ENCODE measurements at places on chromosomes 7 and 10.

GRCh38 chr7:129828989-129829736, 123.6 kb downstream of the UBE2H start:
- no peak for DNase-seq

DNA sequence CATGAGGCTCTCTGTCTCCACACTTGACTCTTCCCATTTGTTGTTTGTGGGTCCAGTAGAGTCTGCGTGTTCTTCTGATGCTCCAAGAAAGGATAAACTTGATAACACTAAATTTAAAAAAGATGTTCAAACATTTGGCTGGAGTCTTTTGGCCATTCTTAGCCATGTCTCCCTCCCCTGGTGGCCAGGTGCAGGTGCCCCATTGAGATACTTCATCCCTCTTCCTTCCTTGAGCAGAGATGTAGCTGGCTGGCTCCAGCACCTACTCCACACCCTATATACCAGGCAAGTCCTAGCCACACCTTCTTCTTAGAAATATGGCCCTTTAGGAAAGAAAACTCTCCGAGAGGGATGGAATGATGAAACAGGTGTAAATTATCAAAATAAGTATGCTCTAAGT, 103.2 kb upstream of the GJD4 start:
- DNase-seq: no peak

DNA sequence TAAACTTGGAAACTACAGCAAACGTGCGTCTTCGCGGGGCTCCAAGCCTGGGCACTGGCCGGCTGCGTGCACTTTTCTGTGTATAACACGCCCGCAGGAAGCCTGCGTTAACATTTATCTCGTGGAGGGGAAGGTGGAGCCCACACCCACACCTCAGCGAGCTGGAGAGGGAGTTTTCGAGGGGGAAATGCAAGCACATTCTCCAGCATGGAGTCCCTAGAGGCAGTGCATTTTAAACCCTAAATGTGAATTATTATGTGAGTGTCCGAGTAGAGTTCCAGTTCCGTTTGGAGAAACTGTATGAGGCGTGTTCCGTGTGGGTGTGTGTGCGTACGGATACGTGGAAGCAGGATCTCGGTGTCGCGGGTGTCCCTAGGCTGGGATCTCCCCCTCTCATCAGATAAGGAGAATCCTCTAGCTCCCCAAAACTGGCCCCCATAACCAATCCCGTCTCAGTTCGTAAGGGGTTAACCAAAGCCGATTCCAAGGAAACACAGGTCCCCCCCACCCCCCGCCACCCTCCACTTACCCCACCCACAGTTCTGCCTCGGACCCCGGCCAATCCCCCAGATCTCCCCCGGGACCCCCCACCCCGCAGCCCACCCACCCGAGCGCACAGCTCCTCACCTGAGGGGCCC, 403 bp downstream of the CDK6 start:
- DNase-seq: peak; percentile 5

DNA sequence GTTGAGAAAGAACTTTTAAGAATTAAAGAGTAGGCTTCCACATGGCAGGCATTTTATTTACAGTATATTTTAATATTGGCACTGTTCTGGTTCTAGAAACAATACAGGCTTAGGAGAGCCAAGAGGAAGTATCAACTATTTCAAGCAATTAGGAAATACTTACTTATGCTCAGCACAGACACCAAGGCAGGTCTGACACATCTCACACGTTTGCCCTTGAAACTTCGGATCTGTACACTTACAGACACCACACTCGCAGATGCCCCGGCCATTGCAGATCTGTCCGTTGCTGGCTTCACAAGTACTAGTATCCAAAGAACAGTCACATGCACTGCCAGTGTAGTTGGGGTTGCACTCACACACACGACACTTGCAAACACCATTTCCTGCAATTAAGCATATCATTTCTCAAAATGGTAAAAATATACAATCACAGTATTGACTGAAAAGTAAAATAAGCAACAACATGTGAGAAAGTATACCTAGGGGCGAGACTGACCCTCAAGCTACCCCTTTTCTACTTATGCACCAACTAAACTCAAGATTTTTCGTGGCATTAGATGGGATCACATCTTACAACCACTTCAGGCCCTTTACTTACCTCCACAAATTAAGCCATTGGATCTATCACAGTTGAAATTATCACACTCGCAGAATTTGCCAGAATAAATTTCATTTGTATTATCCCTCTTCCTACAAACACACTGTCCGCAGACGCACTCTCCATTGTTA, 46.6 kb downstream of the ITGB1 start:
- DNase-seq: no peak

DNA sequence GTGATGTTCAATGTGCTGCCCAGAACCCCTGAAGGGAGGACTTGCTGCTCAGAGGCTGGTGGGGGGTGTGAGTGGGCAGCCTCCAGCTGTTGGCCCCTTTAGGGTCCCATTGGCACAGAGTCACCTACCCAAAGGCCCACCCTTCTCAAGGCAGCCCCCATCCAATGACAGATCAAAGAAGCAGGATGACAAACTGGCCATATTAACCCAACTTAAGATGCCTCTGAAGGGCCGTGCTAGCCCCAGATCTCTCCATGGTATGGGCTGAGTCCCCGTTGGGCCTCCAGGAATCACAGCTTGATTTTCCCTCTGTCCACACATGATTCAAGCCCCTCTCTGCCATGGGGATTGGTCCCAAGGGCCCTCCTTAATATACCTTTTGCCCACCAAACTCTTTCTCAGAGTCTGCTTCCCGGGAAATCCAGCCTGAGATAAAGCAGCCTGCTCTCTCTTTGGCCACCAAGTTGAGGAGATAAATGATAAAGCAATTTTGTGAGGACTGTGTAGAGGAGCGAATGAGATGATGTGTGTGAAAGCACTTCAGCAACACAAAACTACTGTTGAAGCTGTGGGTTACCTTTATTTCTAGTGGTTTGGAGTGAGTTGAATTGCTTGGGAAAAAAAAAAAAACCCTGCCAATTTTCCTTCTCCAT, 38.2 kb upstream of the C10orf71 start:
- DNase-seq: no peak

DNA sequence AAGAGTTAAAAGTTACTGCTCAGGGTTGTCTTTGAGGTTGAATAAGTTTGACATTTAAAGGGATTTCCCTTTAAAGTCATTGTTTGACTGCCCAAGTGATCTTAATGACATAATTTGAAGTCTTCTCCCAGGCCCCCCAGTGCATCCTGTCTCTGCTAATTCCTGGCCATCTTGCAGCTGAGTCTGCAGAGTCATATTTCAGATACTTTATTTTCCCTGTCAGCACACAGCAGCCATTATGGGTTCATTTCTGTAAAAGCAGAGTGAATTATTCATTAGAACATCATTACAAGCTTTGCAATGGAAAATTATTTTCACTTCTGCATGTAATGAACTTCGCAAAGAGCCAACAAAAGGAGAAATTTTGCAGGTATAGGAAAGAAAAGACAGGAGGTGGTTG, 536.6 kb downstream of the GALNT17 start:
- no peak for DNase-seq

DNA sequence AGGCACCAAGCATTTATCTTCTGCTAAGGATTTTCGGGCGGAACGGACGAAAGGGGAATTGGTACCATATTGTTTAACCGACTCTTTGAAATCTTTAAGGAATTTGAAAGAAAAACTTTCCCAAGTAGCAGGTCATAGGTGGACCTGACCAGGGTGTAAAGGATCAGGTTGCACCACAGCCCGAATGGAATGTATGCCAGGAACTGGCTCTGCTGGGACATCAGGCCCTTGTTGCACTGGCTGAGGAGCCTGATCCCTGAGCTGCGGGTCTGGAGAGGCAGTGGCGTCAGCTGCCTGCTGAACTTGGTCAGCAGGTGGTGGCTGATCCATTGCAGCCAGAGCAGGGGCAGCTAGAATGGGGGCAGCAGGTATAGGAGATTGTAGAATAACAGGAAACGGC, 41.4 kb upstream of the AKR1C2 start:
- no peak for DNase-seq

DNA sequence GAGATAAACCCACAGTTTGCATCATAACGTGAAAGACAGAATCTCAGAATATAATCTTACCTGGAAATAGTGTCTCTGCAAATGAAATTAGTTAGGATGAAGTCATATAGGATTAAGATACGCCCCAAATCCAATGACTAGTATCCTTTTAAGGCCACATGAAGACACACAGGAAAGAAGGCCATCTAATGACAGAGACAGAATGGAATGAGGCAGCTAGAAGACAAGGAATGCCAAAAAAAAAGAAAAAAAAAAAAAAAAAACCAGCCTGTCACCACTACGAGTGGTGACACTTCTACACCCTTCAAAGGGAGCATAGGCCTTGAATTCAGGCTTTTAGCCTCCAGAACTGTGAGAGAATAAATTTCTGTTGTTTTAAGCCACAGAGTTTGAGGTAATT, 82.9 kb downstream of the HYCC1 start:
- DNase-seq: peak; percentile 22

DNA sequence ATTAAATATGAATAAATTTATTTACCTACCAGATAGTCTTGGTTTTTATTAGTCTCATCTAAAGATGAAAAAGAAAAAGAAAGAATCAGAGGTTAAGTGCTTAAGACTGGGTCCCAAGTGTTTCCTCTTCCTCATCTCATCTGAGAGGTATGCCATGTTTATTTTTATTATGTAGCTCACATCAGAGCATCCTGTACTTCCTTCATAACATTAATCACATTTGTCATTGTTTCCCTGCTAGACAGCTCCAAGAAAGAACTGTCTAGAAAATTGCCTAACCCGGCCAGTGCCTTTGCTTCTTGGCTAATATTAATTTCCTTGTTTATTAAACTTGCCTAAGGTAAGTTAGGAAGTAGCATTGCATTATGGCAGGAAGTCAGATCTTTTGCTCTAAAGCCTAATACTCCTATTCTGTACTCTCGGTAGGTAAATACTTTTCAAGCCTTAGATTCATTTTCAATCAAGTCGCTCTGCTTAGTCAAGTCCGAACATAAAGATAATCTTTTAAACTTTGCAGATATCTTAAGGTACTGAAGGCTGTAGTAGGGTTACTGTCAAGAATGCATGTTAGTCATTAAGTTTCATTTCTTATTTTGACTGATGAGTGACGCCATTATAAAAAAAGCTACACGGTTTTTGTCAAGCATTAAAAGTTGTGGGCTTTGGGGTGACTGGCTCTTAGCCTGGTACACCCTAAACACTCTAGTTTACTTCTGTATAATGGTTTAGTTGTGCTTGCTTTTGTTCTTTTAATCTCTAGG, 47.4 kb downstream of the ZMYND11 start:
- no peak for DNase-seq

DNA sequence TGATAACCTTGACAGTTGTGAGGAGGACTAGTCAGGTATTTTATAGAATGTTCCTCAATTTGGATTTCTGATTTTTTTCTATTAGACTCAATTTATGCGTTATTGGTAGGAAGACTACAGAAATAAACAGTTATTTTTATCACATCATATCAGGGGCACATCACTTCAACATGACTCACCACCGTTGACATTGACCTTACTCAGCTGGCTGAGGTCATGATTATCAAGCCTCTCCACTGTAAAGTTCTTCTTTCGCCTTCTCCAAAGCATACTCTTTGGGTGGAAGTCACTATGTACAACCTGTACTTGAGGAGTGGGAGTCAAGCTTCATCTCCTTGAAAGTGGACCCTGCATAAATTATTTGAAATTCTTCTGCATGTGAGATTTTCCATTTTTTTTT, 194.3 kb upstream of the IGFBP3 start:
- no peak for DNase-seq

DNA sequence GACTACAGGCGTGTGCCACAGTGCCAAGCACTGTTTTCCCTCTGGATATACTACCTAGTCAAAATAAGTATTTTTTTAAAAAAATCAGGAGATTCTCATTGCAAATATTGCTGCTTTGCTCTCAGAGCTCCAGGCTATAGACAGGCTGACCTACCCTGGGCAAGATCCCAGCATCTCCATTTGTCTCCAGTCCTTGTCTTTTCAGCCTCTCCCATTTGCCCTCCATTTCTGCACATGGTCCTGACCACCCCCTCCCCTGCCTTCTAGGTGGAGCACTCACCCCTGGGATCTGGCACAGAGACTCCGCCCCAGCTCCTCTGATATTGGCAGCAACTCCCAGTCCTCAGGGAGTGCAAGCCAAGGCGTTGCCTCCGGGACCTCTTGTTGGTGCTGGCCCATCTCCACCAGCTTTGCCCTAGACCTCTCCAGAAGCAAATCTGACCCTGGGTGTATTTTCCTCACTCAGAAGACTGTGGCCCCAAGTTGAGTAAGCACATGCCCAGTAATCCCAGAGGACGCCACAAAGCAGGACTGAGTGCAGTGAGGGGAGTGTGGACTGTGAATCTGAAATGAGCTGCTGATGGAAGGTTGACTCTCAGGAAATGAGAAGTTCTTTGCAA, 120.6 kb downstream of the MTPAP start:
- no peak for DNase-seq

- DNase-seq: no peak
Measured at GRCh38 chr10:63430999-63431356, 34.8 kb downstream of the JMJD1C start.

DNA sequence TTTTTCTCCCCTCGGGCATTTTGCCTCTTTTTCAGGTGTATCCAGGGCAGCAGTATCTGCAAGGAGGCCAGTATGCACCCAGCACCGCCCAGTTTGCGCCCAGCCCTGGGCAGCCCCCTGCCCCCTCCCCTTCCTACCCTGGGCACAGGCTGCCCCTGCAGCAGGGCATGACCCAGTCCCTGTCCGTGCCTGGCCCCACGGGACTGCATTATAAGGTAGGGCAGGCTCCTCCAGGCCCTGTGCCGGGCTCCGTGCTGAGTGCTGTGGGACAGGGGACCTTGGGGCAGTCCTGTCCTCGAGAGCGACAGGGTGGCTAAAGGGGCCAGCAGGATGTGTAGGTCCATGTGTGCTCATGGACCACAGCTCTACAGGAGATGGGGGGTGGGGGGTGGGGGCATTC, 10.6 kb downstream of the ZMIZ2 start:
- DNase-seq: no peak

DNA sequence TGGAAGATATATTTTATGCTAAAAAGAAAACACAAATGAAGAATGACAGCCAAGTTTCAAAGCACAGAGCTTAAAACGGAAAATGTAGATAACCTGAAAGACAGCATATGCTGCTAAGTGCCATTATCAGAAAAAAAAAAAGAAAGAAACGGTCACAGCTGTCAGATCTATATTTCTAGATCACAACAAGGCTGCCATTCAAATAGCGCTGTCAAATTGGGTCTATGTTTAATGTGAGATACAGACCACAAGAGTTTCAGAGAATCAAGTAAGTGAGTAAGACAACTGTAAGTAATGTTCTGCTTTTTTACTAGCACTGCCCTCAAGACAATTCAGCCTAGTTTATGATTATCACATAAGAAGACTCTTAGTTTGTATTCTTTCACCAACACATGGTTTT, 66.1 kb upstream of the RNF148 start:
- DNase-seq: no peak

- no peak for DNase-seq
Measured at GRCh38 chr10:36573246-36573645, 552.2 kb upstream of the ANKRD30A start.

- no peak for DNase-seq
Measured at GRCh38 chr7:25522727-25523126, 294.4 kb upstream of the NPVF start.

DNA sequence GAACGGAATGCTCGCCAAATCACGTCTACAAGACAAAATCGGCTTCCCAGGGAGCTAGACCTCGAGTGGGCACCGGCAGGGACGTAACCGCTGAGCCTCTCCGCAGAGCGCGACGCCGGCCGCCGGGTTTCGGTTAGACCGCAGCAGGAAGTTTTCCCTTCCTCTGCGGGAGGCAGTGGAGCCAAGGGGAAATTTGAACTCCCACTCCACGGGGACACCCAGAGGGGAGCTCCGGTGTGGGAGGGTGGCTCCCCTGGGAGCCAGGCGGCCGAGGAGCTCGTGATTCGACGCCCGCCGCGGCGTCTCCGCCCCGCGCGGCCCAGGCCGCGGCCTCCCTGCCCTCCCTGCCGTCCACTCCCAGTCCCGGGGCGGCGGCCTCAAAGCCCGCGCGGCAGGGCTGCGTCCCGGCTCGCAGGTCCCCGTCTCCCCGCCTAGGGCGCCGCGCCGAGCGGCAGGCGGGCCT, 426 bp downstream of the SYPL1 start:
- DNase-seq: peak; percentile 64
